Stimulated activated CD4-positive, alpha-beta T cell treated with anti-CD3 and anti-CD28 coated beads, Interleukin-1b, Interleukin-23, amount 100 ng/mL, for 1 hour (primary cell): ENCODE measurements at places on chromosomes 5 and 9.

DNA sequence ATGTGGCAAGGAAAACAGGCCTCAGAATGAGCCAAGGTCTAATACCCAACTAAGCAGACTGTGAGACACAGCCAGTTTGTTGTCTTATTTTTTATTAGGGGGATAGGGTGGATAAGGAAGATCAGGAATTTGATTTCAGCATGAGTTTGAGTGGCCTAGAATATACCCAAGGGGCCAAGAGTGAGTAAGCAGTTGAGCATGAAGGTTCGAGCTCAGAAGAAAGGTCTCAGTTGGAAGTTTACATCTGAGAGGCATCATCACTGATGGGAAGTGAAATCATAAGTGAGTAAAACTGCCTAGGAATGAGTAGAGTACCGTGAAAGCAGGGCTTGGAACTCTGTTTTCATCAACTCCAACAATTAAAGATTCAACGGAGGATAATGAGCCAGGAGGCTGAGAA is 12.6 kb downstream of the PSMD5 start:
- DNase-seq: no peak

- no peak for DNase-seq
These were observed 601.5 kb downstream of the ACTL7B start for GRCh38 chr9:108254236-108254635.

DNA sequence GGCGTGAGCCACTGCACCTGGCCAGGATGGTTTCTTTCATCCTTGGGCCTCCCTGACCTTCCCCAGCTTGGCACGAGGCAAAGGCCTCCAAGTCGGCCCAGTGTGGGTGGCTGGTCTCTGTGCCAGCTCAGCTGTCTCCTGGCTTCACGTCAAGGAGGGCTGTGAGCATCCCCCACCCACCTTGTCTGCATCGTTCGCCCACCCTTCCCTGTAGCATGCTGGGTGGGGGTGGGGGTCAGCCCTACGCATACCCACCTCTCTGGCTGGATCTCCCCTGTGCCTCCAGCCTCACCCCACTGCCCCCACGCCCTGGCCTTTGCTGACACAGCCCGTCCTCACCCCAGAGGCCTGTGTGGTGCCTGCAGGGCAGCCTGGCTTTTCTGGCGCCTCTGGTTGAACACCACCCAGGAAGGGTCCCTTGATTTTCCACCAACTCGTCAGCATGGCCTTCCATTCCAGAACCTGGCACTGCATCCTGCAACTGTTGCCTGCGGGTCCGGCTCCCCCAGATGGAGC is 8.8 kb upstream of the WDR5 start:
- DNase-seq: no peak

GRCh38 chr9:116686693-116687073 is 422 bp upstream of the TRIM32 start:
- DNase-seq: no peak

- no peak for DNase-seq
These were observed 947.8 kb downstream of the NR2F1-AS1 start for GRCh38 chr5:92633176-92633575.

- DNase-seq: no peak
These were observed 161.1 kb downstream of the C5orf15 start for GRCh38 chr5:133807348-133807747.

GRCh38 chr5:154214371-154215106 is 24.0 kb downstream of the GALNT10 start:
- no peak for DNase-seq

DNA sequence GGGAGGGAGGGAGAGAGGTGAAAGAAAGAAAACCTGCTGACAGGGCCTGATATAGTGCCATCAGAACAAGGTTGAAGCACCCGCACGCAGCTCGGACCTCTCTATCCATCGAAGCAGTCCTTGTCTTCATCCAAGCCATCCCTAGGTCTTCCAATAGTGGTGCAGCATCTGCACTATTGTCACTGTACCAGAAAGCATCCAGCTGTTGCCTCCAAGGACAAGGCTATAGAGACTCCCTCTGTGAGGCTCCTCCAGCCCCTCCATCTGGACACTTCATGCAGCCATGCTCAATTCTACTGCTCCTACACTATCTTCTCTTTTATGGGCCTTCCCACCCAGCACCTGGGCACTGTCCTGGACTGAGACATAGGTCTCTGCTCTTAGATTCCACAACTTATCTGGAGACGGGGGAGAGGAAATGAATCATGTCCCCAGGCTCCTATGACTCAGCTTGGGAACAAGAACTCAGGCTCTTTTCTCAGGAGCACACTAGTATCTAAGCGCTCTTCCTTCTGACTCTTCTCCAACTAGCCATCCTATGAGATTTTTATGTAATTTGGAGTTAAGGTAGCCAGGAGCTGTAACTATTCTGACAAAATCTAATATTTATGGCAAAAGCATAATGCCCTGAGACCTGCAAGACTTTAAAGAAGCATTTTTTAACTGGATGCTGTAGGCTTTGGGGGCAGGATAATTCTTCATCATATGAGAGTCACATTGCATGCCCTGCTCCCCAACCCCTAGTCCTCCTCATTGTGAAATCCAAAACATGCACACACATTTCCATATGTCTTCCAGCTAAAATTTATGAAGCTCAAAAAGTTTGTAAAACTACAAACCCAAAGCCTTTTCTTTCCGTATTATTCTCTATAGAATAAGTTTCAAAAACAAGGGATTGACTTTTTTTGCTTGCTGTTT is 446.8 kb downstream of the CCDC171 start:
- no peak for DNase-seq

- no peak for DNase-seq
These were observed 8.0 kb upstream of the WHRN start for GRCh38 chr9:114513055-114513958.

- no peak for DNase-seq
These were observed 1.8 kb upstream of the LRRC14B start for GRCh38 chr5:189486-189885.

DNA sequence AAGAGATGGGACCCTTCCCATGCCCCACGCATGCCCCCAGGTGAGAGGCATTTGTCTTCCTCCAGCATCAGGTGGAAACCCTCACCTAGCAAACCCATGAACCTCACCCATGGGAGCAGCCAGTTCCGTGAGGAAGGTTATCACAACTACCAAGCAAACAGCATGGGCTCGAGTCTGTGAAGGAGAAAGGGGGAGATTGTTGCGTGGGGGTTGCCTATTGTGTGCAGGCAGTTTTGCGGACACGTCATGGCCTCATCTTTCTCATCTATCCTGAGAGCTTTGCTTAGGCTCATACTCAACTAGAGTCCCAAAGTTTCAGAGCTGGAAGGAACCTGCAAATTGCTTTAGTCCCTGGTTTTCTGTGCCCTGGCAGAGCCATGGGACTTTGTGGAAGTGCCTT is 73.6 kb upstream of the TGFBR1 start:
- DNase-seq: no peak

GRCh38 chr5:116479776-116480675 is 94.6 kb downstream of the SEMA6A start:
- no peak for DNase-seq

GRCh38 chr5:154583671-154584177 is 105.7 kb upstream of the HAND1 start:
- DNase-seq: no peak

- DNase-seq: no peak
These were observed 370.2 kb upstream of the C9orf72 start for GRCh38 chr9:27943501-27943900.

- DNase-seq: no peak
These were observed 305.9 kb downstream of the SLIT3 start for GRCh38 chr5:168995024-168995423.

DNA sequence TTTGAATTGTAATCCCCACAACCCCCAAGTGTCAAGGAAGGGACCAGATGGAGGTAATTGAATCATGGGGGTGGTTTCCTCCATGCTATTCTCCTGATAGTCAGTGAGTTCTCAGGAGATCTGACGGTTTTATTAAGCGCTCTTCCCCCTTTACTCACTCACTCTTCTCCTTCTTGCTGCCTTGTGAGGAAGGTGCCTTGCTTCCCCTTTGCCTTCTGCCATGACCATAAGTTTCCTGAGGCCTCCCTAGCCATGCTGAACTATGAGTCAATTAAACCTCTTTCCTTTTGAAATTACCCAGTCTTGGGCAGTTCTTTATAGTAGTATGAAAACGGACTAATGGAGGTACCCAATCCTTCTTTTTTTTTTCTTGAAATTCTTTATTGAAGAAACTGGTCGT is 2.2 kb upstream of the CEP120 start:
- no peak for DNase-seq

DNA sequence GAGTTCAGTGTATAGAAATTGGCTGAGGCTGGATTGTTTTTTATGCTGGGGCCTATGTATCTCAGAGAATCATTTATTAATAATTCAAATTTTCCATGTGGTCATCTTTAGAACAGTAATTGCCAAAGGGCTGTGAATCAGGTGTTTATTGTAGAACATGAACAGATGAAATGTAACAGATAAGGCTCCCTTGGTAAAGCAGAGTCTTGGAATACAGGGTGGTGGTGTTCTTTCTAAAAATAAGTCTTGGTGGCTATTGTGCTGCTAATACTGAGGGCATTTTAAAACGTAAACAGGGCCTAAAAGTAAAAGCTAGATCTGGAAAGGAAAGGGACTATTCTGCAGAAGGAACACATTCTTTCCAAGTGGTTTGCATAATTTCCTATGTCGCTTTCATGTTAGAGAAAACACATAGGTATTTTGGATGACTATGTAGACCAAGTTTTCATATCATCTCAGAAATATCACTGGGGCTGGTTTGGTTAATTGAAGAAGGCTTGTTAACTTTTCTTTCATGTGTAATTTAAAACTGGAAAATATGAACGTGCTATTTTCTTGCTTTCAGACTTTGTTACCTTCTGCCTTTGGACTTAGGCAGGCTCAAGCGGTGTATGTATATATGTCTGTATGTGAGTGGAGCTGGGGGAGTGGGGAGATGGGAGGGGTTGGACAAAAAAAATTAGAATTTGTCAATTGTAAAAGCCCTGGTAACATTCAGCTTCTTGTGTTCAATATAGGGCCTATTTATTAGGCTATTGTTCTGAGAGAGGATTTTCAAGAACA is 119.9 kb upstream of the ANKRD55 start:
- DNase-seq: no peak

DNA sequence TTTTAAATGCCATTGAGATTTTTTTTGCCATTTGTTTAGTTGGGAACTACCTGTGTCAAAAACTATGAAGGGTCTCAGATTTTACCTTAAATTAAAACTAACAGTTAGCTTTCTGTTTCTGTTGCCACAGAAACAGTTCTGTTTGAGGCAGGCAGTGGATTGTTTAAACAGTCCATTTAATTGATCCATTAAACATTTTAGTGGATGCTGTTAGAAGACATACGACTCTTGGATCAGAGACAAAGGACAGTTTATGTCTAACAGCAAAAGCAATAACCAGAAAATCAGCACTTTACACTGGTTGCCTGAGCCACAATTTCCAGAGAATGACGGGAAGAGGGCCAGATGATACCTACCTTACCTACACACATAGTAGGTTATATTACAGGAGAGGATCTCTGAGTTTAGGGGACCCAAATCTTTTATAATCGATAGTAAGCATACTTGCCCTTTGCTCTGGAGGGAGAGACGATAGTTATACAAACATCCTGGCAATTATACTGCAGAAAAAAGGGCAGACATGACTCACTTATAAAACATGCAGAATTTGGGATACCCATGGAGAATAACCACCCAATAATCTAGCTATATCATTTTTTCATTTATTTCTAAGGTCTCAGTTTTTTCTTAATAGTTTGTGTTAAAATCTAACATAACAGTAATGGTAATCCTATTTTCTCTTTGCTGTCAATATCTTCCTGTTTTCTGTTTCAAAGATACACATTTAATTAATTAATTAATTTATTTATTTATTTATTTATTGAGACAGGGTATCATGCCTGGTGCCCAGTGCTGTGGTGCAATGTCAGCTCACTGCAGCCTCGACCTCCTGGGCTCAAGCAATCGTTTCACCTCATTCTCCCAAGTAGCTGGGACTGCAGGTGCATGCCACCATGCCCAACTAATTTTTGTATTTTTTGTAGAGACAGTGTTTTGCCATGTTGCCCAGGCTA is 136.7 kb upstream of the TNFAIP8 start:
- no peak for DNase-seq
